ENCODE measurements at places on chromosomes 13 and 19.

- DNase-seq, result no peak
Observed at GRCh38 chr19:41322451-41322850, 12.5 kb downstream of the CCDC97 start.

DNA sequence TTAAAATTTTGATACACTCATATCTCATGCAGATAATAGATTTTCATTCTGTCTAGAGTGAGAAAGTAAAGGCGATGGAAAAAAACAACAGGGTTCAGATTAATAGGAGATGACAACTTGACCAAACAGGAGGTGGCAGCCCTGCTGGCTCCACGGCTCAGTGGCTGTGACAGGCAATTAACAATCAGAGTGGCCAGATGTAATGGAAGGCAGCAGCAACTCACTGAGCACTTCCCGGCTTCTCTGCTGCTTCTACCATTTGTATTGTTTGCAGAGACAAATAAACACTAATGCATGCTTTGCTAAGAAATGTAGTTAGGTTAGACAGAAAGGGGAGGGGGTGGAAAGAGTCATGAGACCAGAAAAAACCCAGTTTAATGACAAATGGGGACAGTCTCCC, 473.0 kb upstream of the SLC10A2 start:
- no peak for DNase-seq

- DNase-seq, result no peak
Observed at GRCh38 chr13:42574011-42574410, at the start of gene TNFSF11. TSS of gene TNFSF11 (plus strand) at chr13:42574152. CDS start at chr13:42574304, 152 bp downstream.

GRCh38 chr19:48568345-48568886, 16.4 kb downstream of the SULT2B1 start:
- peak; percentile 68 for DNase-seq

GRCh38 chr13:100088273-100088643, 635 bp upstream of the PCCA start:
- DNase-seq, result no peak

GRCh38 chr13:84903391-84903790, 895.8 kb downstream of the SLITRK6 start:
- DNase-seq, result no peak

GRCh38 chr19:750640-751423, at the start of gene MISP:
TSS of gene MISP (plus strand) at chr19:751112. CDS start at chr19:756947, 5,835 bp downstream.
- DNase-seq, result no peak

- DNase-seq, result no peak
Observed at GRCh38 chr13:112510002-112510780, 77.8 kb downstream of the TUBGCP3 start.

GRCh38 chr19:4368128-4368820, 24.9 kb downstream of the MPND start:
- DNase-seq, result no peak

DNA sequence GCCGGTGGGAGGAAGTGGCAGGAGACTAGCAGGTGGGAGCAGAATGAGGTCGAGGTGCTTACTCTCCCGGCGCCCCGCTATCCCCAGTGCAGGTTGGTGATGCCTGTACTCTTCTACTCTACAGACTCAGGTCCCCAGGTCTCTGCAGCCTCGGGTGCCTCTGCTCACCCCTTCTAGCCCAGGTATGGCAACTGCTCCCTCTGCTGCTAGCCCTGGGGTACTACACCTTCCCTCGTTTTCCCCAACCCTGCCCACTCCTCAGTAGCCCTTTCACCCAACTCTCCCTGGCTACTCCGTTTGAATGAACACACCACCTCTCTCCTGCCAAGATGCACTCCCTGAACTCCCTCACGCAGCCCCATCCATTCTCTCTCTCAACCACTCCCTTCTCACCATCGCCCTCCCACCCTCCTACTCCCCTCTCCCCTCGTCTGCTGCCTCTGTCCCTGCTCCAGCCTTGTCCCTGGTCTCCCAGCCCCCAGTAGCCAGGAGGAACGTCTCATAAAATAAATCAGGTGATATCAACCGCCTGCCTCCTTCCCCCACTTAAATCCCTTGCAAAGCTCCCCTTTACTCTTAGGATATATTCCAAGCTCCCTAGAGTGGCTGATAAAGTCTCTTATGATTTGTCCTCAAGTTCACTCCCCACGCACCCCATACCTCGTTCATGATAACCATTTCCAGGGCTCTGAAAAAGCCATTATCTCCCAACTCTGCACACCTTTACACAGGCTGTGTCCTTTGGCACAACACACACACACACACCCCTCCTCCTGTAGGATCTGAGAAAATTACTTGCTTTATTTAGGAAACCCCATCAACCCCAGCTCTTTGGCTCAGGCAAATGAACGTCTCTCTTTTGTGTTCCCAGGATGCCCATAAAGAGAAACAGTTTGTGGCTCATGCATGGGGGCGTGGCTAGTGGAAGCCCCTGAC, 8.2 kb upstream of the MEIS3 start:
- DNase-seq, result peak; percentile 22

- no peak for DNase-seq
Observed at GRCh38 chr13:112032186-112032993, 34.6 kb upstream of the SOX1 start.

DNA sequence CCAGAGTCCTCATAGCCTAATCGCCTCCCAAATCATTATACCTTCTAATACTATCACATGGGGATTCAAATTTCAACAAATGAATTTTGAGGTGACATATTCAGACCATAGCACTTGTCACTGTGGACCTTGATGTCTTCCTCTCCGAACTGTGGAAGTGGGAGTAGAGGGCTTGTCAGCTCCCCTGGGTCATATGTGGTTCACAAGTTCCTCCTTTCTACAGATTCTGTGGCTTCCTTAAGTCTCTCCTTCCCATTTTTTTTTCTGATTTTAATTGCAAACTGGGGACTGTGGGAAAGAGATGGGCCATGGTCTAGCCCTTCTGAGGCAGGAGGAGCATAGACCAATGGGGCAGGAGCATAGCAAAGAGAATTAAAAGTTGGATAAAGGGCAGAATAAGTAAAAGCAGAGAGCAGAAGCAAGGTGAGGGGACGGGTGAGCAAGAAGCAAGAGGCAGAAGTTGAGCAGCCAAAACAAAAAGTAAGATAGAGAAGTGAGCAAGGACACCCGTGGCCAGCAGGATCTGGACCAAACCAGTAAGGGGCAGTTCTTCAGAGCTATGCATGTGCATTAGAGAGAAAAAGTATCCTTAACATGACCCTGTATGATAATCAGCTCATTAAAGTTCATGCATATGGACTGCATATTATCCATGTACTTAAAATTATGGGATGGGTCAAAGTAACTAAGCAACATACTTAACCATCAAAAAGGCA, 2.6 kb upstream of the SIGLEC7 start:
- no peak for DNase-seq

DNA sequence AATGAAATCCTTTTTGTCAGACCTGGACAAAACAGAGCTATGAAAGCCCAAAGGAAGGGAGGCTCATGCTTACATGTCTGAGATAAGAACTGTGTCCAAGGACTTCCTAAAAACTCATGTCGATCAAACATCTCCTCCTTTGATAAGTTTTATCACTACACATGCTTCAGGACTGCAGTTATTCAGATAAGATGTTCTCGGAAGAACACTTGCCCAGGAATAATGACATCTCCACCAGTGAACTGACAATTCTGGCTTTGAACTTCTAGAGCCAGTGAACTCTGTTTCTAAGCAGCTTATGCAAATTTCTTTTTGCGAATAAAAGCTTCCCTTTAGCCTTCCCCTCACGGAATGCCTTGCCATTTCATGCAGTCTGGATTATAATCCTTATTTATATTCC, 561.6 kb downstream of the TBC1D4 start:
- no peak for DNase-seq

DNA sequence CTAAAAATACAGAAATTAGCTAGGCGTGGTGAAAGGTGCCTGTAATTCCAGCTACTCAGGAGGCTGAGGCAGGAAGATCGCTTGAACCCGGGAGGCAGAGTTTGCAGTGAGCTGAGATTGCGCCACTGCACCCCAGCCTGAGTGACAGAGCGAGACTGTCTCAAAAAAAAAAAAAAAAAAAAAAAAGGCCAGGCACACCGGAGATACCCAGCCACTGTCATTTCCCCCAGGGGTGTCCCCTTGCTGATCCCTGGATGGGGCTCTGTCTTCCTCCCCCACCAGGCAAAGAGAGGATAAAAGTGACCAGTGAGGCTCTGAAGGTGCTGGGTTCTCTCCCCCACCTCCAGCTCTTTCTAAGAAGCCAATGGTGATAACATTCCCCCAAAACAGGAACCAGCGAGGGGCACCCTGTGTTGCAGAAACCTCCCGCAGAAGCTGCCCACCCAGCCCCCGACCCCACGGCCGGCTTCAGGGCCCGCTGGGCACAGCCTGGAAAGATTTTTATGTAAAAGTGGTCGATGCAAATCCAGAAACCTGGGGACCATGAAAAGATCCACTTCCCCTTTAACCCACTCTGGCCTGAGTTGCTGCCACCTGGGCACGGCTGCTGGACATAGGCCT, 61.4 kb upstream of the KLF2 start:
- DNase-seq, result no peak

- no peak for DNase-seq
Observed at GRCh38 chr19:27674701-27675100, 1538.2 kb downstream of the UQCRFS1 start.

DNA sequence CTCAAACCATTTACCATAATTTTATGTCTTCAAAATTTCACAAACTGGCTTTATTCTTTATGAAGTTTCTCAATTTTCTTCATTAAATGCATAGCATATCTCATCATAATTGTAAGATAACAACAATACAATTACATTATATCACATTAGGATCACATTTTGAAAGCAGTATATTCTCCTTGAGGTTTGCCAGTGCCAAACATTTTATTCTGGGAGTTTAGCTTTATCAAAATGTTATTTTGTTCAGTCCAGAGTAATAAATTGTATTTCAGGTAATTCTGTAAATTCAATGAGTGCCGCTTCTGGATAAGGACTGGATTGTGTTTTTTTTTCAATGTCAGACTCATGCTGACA, 234.6 kb upstream of the MIR17HG start:
- no peak for DNase-seq

DNA sequence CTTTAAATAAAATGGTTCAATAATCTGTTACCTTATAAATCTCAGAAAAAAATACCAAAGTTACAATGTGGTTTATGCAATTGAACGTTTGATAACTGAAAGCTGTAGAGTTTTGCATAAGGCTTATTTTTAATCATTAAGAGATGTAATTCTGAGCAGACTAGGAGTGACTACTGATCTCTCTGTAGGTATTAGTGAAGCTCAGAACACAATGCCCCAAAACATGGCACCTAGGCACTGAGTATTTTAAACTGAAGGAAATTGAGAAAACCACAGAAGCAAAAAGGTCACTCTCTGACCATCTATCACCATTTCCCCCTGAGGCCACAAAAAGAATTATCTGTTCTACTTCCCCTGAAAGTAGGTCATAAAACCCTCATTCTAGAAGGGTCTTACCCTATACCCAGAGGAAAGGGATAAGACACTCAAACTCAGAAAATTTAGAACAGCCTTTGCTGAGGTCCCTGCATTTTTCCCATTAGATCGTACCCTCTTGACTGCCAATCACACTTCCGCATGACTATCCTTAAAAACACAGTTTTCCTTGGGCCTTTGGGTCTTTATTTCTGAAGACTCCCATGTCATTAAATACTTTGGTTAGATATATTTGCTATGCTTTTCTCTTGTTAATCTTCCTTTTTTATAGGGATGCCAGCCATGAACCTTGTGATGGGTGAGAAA, 158.1 kb downstream of the PCDH9 start:
- DNase-seq, result no peak

GRCh38 chr19:50983625-50984292, at the start of gene KLK7:
TSS of gene KLK7 (minus strand) at chr19:50983917. CDS start at chr19:50982399, 1,518 bp downstream.
- DNase-seq, result no peak

DNA sequence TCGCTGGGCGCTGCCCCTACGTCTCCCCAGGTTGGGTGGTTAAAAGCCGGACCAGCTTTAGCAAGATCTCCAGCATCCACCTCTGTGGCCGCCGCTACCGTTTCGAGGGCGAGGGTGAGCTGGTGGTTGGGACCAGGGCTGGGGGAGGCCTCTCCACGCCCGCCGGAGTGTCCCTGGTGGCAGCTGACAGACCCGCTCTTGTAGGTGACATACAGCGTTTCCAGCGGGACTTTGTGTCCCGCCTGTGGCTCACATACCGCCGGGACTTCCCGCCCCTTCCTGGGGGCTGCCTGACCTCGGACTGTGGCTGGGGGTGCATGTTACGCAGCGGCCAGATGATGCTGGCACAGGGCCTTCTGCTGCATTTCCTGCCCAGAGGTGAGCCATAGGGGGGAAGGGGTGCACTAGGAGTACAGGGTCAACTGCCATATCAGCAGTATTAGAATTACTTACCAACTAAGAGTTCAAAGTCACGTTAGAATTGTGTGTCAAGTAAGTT, 1.1 kb downstream of the ATG4D start:
- no peak for DNase-seq

DNA sequence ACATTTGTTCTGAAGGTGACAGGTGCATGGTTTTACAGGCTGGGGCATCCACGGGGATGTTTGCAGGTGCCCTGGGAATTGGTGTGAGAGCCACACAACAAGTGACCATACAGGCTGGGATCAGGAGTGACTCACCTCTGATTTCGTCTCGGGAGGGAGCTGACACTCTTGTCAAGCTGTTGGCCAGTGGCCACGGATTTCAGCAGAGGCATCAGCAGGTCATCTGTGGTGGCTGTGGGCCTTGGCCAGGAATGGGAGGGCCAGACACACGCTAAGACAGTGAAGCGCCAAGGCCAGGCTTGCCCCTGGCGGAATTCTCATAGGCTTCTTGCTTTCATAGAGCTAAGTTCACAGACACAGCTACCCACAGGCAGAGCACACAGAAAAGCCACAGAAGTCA, 108.6 kb downstream of the HSPH1 start:
- no peak for DNase-seq

DNA sequence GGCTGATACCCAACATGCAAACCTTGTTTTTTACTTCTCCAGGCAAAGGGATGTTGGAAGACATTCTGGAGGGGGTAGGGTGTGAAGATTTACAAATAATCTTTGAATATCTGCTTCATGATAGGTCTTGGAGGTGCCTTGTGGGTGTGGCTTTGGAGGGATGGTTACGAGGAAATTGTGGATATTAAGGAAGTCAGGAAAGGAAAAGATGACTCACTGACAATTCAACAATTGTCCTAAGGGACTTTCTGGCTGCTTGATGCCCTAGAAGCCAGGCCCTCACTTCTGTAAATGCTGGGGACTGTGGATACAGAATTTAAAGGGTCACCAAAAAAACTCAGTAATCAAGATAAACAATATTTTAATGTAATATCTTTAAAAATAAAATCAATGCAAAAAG, 37.4 kb upstream of the ZNF527 start:
- DNase-seq, result no peak

DNA sequence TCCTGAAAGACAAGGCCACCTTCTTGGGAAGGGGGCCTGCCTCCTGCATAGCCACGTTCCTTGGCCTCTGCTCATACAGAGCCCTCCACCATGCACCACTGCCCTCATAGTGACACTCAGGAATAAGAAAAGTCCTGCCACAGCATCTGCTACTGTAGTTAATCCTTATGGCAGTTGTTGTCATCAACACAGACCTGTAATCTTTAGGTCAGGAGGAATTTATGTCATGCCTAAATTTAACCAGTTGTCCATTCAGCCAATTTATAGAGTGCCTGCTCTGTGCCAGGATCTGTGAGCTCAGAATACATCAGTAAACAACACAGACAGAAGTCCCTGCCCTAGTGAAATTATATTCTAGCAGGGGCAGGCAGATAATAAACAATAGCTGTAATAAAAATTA, 44.4 kb downstream of the FAM124A start:
- no peak for DNase-seq
